Thoracic aorta (tissue), 2 donors: ENCODE measurements at places on chromosomes 6 and 20. TPM values are rescaled to one million over a fixed set of nuclear protein-coding genes. Genes with fewer than 3 reads are reported as not detected.

- no peaks in the 10 kb centered on the region for H3K36me3 ChIP-seq
- H3K4me3 ChIP-seq, result no peak overlapping the region
- peaks cover 4% of the 10 kb centered on the region for H3K4me1 ChIP-seq
- no peaks in the 10 kb centered on the region for H3K27me3 ChIP-seq
- H3K27ac ChIP-seq, result peak overlapping the region; percentile 13
Measured at GRCh38 chr6:53811082-53811481, 16.3 kb downstream of the LRRC1 start.

GRCh38 chr20:1816384-1817381 lies 78.5 kb upstream of the SIRPA start:
- H3K36me3 ChIP-seq, result no peaks in the 10 kb centered on the region
- DNase-seq, result no peak
- no peaks in the 10 kb centered on the region for H3K27me3 ChIP-seq
- H3K4me1 ChIP-seq, result peaks cover 86% of the 10 kb centered on the region
- peak overlapping the region; percentile 47 for H3K4me3 ChIP-seq
- peak overlapping the region; percentile 82 for H3K27ac ChIP-seq

GRCh38 chr20:21149344-21149743 lies 23.5 kb downstream of the KIZ start:
- no peaks in the 10 kb centered on the region for H3K36me3 ChIP-seq
- DNase-seq, result no peak
- no peak overlapping the region for H3K27ac ChIP-seq
- H3K4me3 ChIP-seq, result no peak overlapping the region

- no peak overlapping the region for H3K27ac ChIP-seq
- no peaks in the 10 kb centered on the region for H3K36me3 ChIP-seq
- H3K27me3 ChIP-seq, result no peaks in the 10 kb centered on the region
- H3K4me3 ChIP-seq, result no peak overlapping the region
- no peak for DNase-seq
- peaks cover 21% of the 10 kb centered on the region for H3K4me1 ChIP-seq
Measured at GRCh38 chr6:156884306-156884705, 107.1 kb downstream of the ARID1B start.

DNA sequence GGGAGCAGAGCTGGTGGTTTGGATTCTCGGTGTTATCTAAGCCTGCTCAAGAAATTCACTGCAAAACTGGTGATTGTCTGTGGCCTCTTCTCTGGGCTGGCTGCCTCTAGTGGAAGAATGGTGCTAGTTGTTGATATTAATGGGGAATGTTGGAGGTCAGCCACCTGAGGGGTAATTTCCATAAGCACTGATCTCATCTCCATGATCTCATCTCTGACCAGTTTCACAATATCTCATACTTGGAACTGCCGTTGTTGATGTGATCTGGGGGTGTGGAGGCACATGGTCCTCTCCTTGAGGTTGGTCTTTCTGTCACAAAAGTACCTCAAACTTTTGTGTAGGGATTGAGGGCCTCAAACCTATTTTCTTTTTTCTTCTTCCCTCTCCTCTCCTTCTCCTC lies 102.6 kb downstream of the CD109 start:
- H3K4me3 ChIP-seq, result no peak overlapping the region
- H3K36me3 ChIP-seq, result no peaks in the 10 kb centered on the region
- no peak for DNase-seq
- no peaks in the 10 kb centered on the region for H3K27me3 ChIP-seq

DNA sequence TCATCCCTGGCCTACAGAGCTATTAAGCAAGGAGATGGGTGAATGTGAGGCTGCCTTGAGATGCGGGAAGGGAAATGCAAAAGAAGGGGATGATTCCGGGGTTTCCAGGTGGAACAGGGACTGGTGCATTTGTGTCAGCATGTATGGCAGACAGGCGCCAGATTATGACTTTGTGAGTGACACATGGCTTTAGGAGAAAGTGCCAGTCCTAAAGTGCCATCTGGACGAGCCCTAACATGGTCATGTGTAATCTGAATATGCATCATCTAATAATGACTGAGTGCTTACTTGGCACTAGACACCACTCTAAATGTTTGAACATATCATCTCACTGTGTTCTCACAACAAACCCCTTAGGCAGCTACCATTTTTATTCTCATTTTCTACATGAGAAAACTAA lies 195.0 kb upstream of the TSHZ2 start:
- no peaks in the 10 kb centered on the region for H3K4me1 ChIP-seq
- no peak overlapping the region for H3K27ac ChIP-seq

DNA sequence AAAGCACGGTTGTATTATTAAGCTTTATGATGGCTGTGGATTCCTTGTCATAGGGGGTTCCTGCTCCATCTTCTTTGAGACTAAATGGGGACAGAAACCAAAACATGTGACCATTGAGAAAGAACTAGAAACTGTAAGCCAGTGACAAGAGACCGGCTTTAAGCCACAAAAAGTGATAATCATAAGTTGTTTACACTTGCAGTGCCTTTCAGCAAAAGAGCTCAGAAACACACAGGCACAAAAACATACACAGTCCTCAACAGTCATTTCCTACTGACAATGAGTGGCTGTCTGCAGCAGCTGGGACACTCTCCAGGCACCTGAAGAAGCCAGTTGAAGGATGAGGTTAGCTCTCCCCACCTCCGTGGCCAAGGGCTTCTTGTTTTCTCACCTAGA lies 20.0 kb upstream of the UBE2J1 start:
- H3K27me3 ChIP-seq, result no peaks in the 10 kb centered on the region
- peaks cover 4% of the 10 kb centered on the region for H3K4me1 ChIP-seq
- no peak for DNase-seq
- H3K36me3 ChIP-seq, result no peaks in the 10 kb centered on the region

Gene CGA
- not detected for total RNA-seq

Gene DDO
- total RNA-seq, result 1.6 TPM

Gene FUT9
- total RNA-seq, result not detected

Gene MYL9
- 531 TPM for total RNA-seq
